ENCODE measurements at places on chromosomes 1 and 21.
A peak's percentile ranks its signal among the peaks of the same experiment; 100 is the strongest.

DNA sequence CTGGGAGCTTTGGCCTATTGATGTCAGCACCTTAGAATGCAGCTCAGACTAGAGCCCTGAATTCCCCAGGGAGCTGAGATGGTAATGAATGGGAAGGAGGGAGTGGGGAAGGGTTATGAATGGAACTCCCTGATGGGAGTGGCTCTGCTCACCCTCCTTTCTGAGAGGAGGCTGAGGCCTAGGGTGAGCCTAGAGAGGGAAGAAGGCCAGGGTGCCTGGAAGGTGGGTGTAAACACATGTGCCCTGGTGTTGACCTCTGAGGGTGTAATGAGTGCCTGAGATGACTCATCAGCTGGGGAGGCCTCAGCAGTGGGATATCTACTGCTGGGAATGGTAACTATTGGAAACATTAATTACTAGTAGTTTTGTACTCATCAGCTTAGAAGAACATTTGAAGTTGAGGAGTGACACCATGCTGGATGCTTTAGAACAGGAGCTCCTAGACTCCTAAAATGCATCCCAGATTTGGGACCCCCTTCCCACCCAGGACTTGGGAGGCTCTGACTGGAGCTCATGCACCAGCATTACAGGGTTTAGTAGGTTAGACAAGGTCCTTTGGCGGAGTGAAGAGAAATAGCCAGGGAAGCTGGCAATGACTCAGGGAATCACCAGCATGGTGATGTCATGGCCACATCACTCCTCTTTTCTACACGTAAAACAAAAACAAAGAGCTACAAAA, 16.0 kb upstream of the PIGV start:
- DNase-seq = peak; percentile 43

GRCh38 chr1:234875328-234875952, 253.2 kb downstream of the TOMM20 start:
- no peak for DNase-seq

- peak; percentile 32 for DNase-seq
Measured at GRCh38 chr21:36706951-36707762, 8.2 kb downstream of the SIM2 start.

GRCh38 chr1:25082216-25082899, 149.9 kb downstream of the SYF2 start:
- no peak for DNase-seq

- peak; percentile 41 for DNase-seq
Measured at GRCh38 chr1:224498574-224499170, 64.1 kb upstream of the WDR26 start.

GRCh38 chr1:180923021-180923841, 10.5 kb downstream of the KIAA1614 start:
- DNase-seq = no peak

- no peak for DNase-seq
Measured at GRCh38 chr1:248847181-248847955, 9.3 kb downstream of the ZNF672 start.

GRCh38 chr1:199914546-199914945, 113.0 kb upstream of the NR5A2 start:
- no peak for DNase-seq

- no peak for DNase-seq
Measured at GRCh38 chr1:61400997-61401396, 318.6 kb downstream of the NFIA start.

DNA sequence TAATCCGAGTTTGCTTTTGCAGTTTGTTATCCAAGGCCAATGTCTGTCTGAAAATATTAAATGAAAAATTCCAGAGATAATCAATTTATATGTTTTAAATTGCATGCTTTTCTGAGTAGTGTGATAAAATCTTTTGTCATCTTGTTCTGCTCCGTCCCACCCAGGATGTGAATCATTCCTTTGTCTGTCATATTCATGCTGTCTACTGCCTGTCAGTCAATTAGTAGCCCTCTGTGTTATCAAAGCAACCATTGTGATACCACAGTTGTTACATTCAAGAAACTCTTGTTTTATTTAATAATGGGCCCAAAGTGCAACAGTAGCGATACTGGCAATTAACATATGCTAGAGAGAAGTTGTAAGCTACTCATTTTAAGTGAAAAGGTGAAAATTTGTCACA, 819.3 kb downstream of the BRINP3 start:
- no peak for DNase-seq

DNA sequence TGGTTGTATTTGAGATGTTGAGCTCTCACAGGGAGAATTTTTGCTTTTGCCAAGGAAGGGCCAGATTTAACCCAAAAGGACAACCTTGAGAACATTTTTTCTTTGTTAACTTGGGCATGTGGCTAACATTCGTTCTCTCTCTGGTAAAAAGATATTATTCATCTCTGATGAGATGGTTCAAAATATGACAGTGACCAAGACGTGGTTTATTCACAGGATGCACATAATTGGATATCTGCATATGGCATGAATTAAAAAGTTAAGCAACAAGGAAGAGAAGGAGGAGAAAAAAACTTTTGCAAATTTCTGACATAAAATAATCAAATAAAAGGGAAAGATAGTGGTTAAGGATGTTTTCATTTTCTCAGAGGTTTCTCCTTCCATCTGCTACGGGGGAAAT, 43.1 kb upstream of the BCL10 start:
- DNase-seq = no peak

GRCh38 chr1:207825719-207826556, 74.1 kb downstream of the CD46 start:
- DNase-seq = peak; percentile 86

- DNase-seq = no peak
Measured at GRCh38 chr1:50491142-50491541, 67.9 kb upstream of the DMRTA2 start.

- no peak for DNase-seq
Measured at GRCh38 chr1:53480678-53481077, 21.5 kb downstream of the DMRTB1 start.

GRCh38 chr1:61220536-61220935, 138.2 kb downstream of the NFIA start:
- DNase-seq = no peak

DNA sequence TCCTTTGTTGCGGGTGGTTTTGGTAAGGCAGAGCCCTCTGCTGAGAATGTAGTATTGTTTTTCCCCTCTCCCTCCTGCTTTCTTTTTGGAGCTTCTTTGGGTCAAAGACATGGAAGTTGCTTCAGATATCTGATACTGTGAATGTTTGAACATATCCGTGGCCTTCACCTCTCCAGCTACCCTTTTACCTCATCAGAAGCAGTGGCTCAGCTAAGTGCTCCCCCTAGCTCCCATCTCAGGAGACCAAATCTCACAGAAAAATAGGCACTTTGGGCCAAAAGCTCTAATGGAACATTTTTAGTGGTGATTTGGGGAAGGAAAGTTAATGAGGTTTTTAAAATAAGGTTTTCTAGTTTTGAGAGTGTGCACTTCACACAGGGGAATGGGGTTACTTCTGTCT, 6.3 kb downstream of the TMEM200B start:
- DNase-seq = no peak

GRCh38 chr1:233668725-233669294, 54.9 kb downstream of the KCNK1 start:
- no peak for DNase-seq

DNA sequence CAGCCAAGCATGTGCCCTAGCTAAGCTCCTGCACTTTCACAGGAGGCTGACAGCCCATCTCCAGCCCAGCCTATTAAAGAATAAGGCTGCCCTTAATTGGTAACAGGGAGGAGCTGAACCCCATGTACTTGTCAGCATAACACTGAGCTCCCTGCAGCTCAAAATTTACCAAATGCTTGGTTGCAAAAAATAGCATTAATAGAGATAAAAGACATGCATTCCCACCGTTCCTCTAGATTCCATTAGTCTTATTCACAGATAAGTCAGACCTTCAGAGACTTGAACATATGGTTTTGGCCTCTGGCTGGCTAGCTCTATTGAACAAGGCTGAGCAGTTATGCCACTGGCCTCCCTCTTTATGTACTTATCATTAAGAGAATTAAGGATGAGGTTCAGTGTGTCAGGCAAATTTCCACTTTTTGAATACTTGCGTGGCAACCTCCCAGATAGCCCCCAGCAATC, 29.2 kb downstream of the OLFML3 start:
- no peak for DNase-seq

GRCh38 chr1:187513190-187513589, 684.4 kb downstream of the PLA2G4A start:
- DNase-seq = no peak

DNA sequence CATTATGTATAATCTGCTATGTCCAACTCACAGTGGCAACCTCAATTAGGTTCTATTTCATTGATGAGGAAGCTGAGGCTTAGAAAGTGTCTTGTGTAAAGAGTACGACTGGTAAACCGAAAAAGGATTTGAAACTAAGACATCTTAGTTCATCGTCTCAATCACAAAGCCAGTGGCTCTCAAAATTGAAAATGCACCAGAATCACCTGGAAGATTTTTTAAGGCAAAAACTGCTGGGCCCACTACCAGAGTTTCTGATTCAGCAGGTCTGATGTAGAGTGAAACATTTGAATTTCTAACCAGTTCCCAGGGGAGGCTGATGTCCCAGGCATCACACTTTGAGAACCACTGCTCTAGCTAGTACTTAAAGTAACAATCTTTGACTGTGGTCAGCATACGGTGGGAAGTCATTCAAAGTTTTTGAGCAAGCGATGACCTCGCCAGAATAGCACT, 5.2 kb upstream of the LRRC53 start:
- DNase-seq = no peak

GRCh38 chr1:113691184-113691583, 68.1 kb downstream of the PHTF1 start:
- no peak for DNase-seq

GRCh38 chr1:43582162-43582566, 51.5 kb downstream of the PTPRF start:
- DNase-seq = peak; percentile 71

- DNase-seq = peak; percentile 54
Measured at GRCh38 chr1:202807451-202807925, 733 bp downstream of the KDM5B start.

DNA sequence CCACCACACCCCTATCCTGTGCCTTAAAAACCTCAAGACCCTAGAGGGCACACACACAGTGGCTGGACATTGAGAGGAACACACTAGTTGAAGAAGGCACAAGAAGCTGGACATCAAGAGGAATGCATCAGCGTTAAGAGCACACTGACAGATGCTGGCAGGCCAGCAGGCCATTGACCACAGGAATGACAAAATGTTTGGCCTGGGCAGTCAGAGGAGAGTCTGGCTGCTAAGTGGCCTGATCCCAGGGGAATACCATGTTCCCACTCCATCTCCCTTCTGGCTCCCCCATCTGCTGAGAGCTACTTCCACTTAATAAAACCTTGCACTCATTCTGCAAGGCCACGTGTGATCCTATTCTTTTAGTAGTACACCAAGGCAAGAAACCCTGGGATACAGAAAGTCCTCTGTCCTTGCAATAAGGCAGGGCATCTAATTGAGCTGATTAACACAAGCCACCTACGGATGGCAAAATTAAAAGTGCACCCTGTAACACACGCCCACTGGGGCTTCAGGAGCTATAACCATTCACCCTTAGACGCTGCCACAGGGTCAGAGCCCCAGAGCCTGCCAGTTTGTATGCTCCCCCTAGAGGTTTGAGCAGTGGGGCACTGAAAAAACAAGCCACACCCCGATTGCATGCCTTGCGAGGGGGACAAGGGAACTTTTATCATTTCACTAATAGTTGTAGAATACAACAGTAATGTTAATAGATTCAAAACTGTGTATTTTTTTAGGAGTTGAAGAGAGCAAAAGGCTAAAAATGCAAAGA, 1216.1 kb upstream of the NCAM2 start:
- DNase-seq = no peak

- DNase-seq = no peak
Measured at GRCh38 chr1:32703479-32704291, 1.1 kb upstream of the SYNC start.

- DNase-seq = no peak
Measured at GRCh38 chr21:42784896-42785451, 94.4 kb downstream of the WDR4 start.

GRCh38 chr1:230332061-230332460, 94.1 kb downstream of the PGBD5 start:
- DNase-seq = no peak

DNA sequence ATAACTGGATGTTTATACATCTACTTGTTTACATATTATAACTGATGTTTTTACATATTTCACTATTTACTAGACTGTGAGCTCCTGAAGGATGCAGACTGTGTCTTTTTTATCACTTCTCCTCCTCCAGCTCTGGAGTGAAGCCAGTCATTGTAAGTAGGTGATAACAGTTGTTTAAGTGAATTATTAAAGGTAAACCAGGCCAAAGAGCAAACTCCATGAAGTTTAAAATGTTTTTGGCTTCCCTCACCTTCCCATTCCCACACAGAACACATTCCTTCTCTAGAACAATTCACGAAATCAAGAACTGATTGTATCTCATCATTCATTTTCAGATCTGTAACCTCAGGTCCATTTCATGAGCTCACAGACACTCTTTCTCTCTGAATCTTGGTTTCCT, 98.3 kb downstream of the DAB1 start:
- DNase-seq = no peak

DNA sequence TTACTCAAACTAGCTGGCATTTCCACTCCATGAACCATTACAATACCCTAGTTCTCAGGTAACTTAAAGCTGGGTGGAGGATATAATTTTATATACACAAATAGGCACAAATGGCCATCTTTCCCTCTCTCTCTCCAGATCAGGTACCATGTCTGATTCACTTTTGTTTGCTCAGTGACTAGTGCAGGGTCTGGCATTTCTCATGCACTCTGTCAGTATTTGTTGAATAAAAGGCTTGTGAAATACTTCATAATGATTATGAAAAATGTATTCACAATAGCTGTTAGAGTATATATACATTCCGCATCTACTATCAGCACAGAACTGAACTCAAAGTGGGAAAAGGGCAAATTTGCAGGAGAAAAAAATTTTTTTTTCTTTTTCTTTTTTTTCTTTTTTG, 510.2 kb upstream of the USP24 start:
- no peak for DNase-seq

- no peak for DNase-seq
Measured at GRCh38 chr1:117814856-117815797, 114.3 kb downstream of the GDAP2 start.

DNA sequence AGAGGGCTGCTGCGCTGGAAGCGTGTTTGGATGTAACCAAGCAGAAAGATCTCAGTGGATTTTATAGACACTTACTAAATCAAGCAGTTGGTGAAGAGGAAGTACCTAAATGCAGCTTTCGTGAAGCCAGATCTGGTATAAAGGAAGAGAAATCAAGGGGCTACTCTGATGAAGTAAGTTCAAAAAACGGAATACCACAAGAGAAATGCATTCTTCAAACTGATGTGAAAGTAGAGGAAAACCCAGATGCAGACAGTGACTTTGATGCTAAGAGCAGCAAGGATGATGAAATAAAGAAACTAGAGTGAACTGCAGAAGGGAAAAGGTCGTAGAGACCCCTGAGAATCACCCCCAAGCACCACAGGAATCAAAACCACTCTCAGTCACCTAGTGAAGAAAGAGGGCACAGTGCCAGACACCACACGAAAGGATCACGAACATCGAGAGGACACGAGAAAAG, 40.8 kb upstream of the NEXN start:
- peak; percentile 31 for DNase-seq

Measured in stimulated activated CD8-positive, alpha-beta memory T cell treated with anti-CD3 and anti-CD28 coated beads, Interleukin-4, amount 100 ng/mL, for 48 hours (primary cell).